Karpas-422 (cell line): ENCODE measurements at places on chromosomes 5 and 9.

DNA sequence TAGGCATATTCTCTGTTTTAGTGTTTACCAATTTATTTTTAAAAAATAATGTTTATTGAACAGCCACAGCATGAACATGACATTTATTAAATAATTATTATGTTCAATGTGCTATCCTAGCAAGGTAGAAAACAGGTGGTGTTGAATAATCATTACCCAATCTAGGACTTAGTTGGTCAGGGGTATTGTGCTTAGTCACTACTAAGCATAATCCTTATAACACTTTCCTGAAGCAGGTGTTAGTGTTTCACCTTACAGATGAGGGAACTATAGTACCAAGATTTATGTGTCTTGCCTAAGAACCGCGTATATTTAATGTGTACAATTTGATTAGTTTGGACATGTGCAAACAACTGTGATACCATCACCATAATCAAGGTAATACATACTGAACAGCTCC lies 1387.2 kb upstream of the ACO1 start:
- no peaks in the 10 kb centered on the region for H3K27me3 ChIP-seq
- H3K36me3 ChIP-seq, result no peaks in the 10 kb centered on the region
- no peak for DNase-seq
- no peaks in the 10 kb centered on the region for H3K4me1 ChIP-seq

- peaks cover 3% of the 10 kb centered on the region; the same call in 1 of the 2 replicates for H3K4me1 ChIP-seq
- H3K36me3 ChIP-seq, result no peaks in the 10 kb centered on the region
- no peak overlapping the region for H3K4me3 ChIP-seq
These were observed 154.2 kb upstream of the TSLP start for GRCh38 chr5:110917161-110917875.

- no peak overlapping the region for H3K27ac ChIP-seq
- no peaks in the 10 kb centered on the region for H3K4me1 ChIP-seq
- no peaks in the 10 kb centered on the region for H3K36me3 ChIP-seq
- no peaks in the 10 kb centered on the region for H3K27me3 ChIP-seq
- no peak for DNase-seq
- no peak overlapping the region for H3K4me3 ChIP-seq
These were observed 258.5 kb upstream of the PPP1R2B start for GRCh38 chr5:156591631-156592030.

- no peaks in the 10 kb centered on the region for H3K27me3 ChIP-seq
- no peak overlapping the region for H3K4me3 ChIP-seq
- DNase-seq, result no peak
These were observed 155.7 kb downstream of the FAM170A start for GRCh38 chr5:119785057-119785456.

- no peak for DNase-seq
- H3K4me1 ChIP-seq, result peaks cover 16% of the 10 kb centered on the region
- H3K36me3 ChIP-seq, result no peaks in the 10 kb centered on the region
- H3K4me3 ChIP-seq, result no peak overlapping the region
- H3K27ac ChIP-seq, result no peak overlapping the region
These were observed 115.4 kb downstream of the ZNF608 start for GRCh38 chr5:124630767-124631704.

DNA sequence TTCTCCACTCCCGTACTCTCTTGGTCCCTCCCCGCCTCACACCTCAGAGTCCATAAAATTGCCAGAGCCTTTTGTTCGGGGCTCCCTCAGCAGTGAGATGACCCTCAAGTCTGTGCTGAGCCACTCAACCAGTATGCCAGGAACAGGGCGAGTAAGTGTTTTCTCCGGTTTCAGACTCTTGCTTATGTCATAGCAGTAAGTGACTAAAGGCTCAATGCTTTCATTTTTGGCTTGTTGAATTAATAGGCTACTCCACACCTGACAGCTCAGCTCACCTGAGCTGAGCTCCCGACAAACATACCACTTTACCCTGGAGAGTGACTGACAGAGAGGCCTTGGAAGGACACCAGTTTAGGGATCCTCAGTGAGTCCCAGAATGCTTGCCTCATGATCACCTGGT lies 30.5 kb downstream of the PCSK1 start:
- no peaks in the 10 kb centered on the region for H3K27me3 ChIP-seq
- H3K4me1 ChIP-seq, result no peaks in the 10 kb centered on the region
- H3K27ac ChIP-seq, result no peak overlapping the region
- H3K36me3 ChIP-seq, result no peaks in the 10 kb centered on the region
- H3K4me3 ChIP-seq, result no peak overlapping the region
- no peak for DNase-seq

GRCh38 chr5:21681911-21682310 lies 1171.2 kb downstream of the CDH12 start:
- no peak overlapping the region for H3K27ac ChIP-seq
- no peak overlapping the region for H3K4me3 ChIP-seq
- H3K27me3 ChIP-seq, result no peaks in the 10 kb centered on the region
- no peaks in the 10 kb centered on the region for H3K36me3 ChIP-seq
- DNase-seq, result no peak

DNA sequence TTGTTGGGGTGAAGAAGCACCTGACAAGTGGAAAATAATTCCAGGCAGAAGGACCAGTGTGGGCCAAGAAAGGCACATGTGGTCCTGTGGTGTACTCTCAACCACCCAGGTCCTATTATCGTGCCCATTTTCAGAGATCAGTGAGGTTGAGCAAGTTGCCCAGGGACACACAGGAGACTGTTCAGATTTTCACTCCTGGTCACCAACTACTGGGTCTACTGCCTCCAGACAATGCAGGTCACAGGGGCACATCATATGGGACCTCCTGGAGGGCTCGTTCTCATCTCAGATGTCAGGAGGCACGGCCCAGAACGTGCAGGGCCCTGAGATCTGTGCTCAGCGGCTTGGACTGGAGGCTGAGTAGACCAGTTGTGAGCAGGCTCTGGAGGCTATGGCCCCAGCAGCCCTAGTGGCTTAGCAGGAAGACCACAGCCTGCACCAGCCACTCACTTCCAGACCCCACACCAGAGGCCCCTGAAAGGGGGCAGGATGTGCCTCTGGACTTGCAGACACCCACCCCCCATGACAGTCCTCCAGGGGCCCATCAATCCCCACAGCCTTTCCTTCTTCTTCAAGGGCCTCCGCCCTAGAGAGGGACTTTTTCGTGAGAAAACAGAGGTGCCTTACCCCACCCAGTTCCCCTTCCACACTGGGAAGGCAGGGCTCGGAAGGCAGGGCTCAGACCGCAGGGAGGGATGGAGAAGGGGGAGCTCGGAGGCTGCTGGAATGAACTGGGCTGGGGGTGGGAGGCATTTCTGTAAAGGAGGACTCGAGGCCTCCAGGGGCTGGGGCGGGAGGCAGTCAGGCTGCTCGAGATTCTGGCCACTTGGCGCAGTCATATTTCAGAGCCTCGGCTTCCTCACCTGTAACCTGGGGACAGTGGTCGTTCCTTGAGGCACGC lies 82.7 kb upstream of the NEURL1B start:
- H3K4me1 ChIP-seq, result no peaks in the 10 kb centered on the region
- DNase-seq, result no peak
- no peak overlapping the region for H3K27ac ChIP-seq
- H3K36me3 ChIP-seq, result no peaks in the 10 kb centered on the region
- H3K27me3 ChIP-seq, result no peaks in the 10 kb centered on the region

DNA sequence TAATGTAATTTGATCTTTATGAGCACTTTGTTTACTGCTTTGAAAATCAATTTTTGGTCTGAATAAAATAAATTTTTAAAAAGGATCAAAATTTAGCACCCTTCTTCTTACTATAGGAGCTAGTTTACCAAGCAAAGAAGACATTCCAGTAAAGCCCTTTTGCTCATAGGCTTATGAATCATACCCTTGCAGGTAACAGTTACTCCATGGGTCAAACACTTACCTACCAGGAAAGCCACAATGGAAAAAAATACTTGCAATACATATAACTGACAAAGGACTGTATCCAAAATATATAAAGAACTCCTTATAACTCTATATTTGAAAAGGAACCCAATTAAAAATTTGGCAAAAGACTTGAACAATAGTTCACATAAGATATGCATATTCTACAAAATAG lies 66.6 kb downstream of the SHOC1 start:
- no peak overlapping the region for H3K27ac ChIP-seq
- no peaks in the 10 kb centered on the region for H3K27me3 ChIP-seq
- H3K36me3 ChIP-seq, result no peaks in the 10 kb centered on the region

GRCh38 chr9:5443850-5444249 lies 6.1 kb upstream of the PLGRKT start:
- H3K27me3 ChIP-seq, result no peaks in the 10 kb centered on the region
- H3K27ac ChIP-seq, result no peak overlapping the region
- no peaks in the 10 kb centered on the region for H3K36me3 ChIP-seq
- no peak overlapping the region for H3K4me3 ChIP-seq
- H3K4me1 ChIP-seq, result peaks cover 4% of the 10 kb centered on the region

GRCh38 chr9:131717719-131718460 lies 22.0 kb downstream of the RAPGEF1 start:
- H3K27me3 ChIP-seq, result no peaks in the 10 kb centered on the region
- H3K4me3 ChIP-seq, result no peak overlapping the region
- H3K27ac ChIP-seq, result no peak overlapping the region
- no peak for DNase-seq

DNA sequence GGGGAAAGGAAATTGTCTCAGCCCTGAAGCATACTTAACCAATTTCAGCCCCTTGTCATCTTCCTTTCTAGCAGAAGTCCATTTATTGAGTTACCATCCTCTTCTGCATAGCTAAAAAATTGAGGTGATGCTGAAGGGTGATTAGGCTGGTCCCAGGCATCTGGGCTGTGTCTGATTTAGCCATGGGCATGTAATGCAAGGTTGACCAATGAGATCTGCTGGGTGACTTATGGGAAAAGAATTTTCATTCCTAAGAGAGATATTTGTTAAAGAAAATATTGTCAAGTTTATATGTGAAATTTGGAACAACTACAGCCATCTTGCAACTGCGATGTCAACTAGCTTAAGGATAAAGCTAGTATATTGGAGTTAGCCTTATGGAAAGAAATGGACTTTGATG lies 5.1 kb downstream of the ITGA2 start:
- H3K4me3 ChIP-seq, result no peak overlapping the region
- H3K27me3 ChIP-seq, result no peaks in the 10 kb centered on the region
- no peaks in the 10 kb centered on the region for H3K36me3 ChIP-seq
- H3K4me1 ChIP-seq, result no peaks in the 10 kb centered on the region
- H3K27ac ChIP-seq, result no peak overlapping the region

DNA sequence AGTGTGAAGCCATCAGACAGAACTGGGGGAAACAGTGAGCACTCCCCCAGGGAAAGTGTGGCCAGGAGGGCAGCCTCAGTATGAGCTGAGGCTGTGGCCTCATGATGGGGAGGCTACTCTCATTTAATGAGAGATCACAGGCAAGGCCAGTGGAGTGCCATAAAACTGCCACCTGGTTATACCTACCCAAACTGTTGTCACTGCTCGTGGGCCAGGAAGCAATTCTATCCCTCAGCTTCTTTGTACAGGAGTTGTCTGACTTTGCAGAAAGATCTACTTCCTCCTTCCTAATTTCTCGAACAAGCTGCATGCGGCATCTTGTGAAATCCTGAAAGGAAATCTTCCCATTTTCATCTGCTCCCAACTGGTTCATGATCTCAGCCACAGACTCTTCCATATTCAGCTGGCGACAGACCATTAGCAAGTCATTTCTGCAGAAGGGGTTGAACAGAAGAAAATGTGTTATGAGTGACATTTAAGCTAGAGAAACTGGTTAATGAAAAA lies 50.0 kb downstream of the TSSK1B start:
- H3K4me3 ChIP-seq, result no peak overlapping the region
- H3K27ac ChIP-seq, result no peak overlapping the region
- no peaks in the 10 kb centered on the region for H3K36me3 ChIP-seq
- no peaks in the 10 kb centered on the region for H3K27me3 ChIP-seq

DNA sequence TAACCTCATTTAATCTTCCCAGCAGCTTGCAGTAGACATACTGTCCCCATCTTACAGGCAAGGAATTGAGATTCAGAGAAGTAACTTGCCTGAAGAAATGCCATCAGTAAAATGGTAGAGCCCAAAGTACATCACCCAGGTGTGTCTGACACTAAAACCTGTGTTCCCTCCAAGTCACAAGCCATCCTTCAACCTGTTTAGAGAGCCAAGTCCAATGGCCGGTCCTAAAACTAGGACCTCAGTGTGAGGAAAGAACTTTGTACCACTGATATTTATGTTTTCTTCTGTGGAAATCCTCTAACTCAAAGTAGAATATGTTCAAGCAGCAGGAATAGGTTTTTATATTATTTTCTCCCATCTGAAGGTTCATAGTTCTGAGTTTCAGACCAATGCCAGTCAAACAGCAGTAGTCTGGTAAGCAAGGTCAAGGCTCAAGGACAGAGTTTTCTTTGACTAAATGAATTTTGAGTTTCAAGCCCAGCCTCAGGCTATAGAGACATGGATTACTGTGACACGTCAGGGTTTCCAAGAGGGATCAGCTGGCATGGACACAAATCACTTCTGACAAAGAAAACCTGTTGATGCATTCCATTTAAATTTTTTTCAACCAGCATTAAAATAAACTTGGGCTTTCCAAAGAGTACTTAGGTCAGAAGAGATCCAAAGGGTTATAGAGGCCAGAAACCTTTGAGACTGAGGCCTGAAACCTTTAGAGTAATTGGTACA lies 80.9 kb upstream of the PLPP6 start:
- no peaks in the 10 kb centered on the region for H3K4me1 ChIP-seq
- H3K27ac ChIP-seq, result no peak overlapping the region
- H3K4me3 ChIP-seq, result no peak overlapping the region
- H3K27me3 ChIP-seq, result no peaks in the 10 kb centered on the region
- DNase-seq, result no peak

- DNase-seq, result peak; percentile 84
- peak overlapping the region; percentile 73 for H3K4me3 ChIP-seq
- H3K27me3 ChIP-seq, result no peaks in the 10 kb centered on the region
- peaks cover 92% of the 10 kb centered on the region for H3K4me1 ChIP-seq
These were observed 2.1 kb upstream of the TRAF1 start for GRCh38 chr9:120928483-120929228.

DNA sequence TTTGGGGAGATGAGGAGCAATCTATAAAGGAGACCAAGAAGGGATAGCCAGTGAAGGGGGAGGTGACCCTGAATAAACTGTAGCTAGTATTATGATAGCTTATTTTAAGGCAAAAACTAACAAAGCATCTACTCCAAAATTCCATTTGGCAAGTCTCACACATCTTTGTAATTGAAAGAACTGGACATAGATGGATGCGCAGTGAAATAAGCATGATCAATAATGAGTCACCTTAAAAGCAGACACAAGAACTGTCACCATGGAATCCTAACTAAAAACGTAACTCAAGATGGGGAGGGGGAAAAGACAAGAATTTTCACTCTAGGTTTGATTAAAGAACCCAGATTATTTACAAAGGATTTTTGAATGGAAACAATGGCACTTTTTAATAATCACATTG lies 164.5 kb downstream of the MED27 start:
- no peak overlapping the region for H3K27ac ChIP-seq
- no peak for DNase-seq
- H3K27me3 ChIP-seq, result no peaks in the 10 kb centered on the region
- no peaks in the 10 kb centered on the region for H3K4me1 ChIP-seq
- no peak overlapping the region for H3K4me3 ChIP-seq
